Pancreas (tissue), 10 donors: ENCODE measurements at places on chromosomes 6 and 20.

DNA sequence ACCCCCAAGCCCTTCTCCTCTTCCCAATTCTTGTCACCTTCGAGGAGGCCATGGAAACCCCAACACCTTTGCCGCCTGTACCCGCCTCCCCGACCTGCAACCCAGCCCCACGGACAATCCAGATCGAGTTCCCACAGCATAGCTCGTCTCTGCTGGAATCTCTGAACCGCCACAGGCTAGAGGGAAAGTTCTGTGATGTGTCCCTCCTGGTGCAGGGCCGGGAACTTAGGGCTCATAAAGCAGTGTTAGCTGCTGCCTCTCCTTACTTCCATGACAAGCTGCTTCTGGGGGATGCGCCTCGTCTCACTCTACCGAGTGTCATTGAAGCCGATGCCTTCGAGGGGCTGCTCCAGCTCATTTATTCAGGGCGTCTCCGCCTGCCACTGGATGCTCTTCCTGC, 675 bp downstream of the ZBTB9 start:
- no peak for DNase-seq

DNA sequence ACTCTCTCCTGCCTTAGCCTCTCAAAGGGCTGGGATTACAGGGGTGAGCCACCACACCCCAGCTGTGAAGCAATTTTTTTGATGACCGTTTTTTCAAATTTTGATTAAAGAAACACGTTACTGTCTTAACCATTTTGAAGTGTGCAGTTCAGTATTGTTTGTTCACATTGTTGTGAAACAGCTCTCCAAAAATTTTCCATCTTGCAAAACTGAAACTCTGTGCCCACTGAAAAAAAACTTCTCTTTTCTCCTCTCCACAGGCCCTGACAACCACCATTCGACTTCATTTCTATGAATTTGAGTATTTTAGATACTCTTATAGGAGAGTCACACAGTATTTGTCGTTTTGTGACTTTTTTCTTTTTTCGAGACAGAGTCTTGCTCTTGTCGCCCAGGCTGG, 53.9 kb downstream of the ECT2L start:
- DNase-seq, result no peak

- DNase-seq, result no peak
Measured at GRCh38 chr6:134223796-134224420, 94.0 kb downstream of the SGK1 start.

GRCh38 chr6:159168536-159169192, 536 bp upstream of the FNDC1 start:
- no peak for DNase-seq
